Glomerular endothelial cell (primary cell): ENCODE measurements at places on chromosomes 1 and 21. TPM values are rescaled to one million over a fixed set of nuclear protein-coding genes. Genes with fewer than 3 reads are reported as not detected.

The ATAD3A gene
- 48.3 and 54.5 TPM in 2 replicates for total RNA-seq

The PSMD4 gene
- 151 and 156 TPM in 2 replicates for total RNA-seq

- DNase-seq = no peak
Measured at GRCh38 chr1:235931171-235931738, 64.5 kb upstream of the LYST start.

DNA sequence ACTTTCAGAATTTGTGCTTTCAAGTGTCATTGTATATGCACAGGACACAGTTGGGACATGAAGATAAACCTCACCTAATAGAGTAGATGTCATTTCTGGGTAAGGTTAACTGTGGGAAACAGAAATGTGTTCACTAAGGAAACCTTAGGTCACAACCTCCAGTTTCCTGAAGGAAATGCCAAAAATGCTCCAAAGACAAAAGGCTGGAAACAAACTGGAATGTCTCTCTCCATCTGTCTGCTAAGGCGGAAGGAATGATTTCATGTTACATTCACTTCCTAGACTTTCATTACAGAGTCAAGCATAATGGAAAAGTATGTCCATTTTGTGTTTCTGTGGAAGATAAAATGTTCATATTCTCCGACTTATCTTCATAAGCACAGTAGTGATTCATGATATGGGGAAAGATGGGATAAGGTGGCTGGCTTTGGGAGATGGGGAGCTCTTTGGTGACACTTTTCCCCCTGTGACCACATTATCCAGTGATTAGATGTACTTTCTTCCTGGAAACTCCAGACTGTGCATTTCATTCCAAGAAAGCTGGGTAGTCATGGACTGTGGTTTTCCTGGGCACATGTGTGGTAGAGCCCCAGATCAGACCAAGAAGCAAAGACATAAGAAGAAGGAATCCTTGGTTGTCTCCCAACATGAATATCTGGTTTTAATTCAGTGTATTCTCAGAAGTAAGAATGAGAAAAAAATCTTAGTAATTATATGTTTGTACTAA, 5.7 kb downstream of the S1PR1 start:
- DNase-seq = peak; percentile 97

DNA sequence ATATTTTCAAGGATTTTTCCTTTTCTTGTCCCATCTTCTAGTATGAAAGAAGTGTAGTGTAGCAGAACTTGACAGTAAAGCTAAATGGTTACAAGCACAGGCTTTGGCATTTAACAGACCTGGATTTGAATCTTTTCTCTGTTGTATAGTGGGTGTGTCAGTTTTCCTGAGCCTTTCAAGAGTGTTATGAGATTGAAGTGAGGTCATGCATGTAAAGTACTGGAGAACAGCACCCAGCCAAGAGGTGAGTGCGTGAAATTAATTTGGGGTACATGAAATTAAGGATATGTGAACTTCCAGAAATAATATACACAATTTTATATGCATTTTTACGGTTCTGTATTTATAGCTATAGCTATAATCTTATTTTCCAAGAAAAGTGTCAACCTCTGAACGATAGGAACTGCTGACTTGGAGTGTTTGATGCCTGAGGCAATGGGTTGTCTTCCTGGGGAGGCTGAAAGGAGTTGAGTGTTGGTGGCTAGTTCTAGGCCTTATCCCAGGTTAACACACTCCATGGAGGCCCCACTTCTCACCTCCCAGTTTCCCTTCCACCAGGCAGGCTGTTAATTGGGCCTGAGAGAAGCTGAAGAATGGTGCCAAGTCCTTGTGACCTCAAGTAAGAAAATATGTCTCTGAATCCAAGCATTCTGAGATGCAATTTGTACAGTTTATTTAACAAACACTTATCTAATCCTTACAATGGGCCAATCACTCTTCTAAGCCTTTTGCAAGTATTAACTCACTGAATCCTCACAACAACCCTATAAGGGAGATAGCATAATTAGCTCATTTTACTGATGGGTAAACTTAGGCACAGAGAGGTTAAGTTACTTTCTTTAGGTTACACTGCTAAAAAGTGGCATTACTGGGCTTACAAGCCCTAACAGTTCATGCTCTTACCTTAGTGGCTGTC, 4.4 kb downstream of the ROR1 start:
- DNase-seq = no peak

GRCh38 chr1:226548256-226549093, at the start of gene STUM:
STUM (plus strand) TSS chr1:226548764; CDS start chr1:226548905, 141 bp downstream.
- DNase-seq = no peak
